ENCODE measurements at places on chromosomes 3 and 15.

- DNase-seq = no peak
Measured at GRCh38 chr15:99052205-99052604, 44.6 kb upstream of the PGPEP1L start.

DNA sequence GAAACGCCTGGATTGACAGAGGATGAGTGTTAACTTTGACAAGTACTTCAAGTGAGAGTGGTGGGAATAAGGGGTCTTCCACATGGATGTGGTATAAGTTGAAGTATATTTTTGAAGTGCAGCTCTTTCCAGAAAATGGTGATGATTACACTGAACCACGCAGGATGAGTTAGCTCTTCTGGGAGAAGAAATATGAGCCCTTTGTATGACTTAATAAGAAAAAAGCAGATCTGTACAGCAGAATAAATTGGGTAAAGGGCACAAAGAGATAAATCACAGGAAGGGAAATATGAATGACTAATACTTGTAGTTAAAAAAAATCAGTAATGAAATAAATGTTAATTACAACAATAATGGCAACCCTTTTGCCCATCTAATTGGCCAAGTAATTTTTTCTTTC lies 1.3 kb downstream of the CCR3 start:
- DNase-seq = no peak

GRCh38 chr15:40766906-40767837 lies 2.6 kb upstream of the C15orf62 start:
- DNase-seq = no peak

GRCh38 chr3:58082047-58082446 lies 73.8 kb downstream of the FLNB start:
- no peak for DNase-seq

GRCh38 chr3:30324587-30324986 lies 281.8 kb upstream of the TGFBR2 start:
- no peak for DNase-seq

DNA sequence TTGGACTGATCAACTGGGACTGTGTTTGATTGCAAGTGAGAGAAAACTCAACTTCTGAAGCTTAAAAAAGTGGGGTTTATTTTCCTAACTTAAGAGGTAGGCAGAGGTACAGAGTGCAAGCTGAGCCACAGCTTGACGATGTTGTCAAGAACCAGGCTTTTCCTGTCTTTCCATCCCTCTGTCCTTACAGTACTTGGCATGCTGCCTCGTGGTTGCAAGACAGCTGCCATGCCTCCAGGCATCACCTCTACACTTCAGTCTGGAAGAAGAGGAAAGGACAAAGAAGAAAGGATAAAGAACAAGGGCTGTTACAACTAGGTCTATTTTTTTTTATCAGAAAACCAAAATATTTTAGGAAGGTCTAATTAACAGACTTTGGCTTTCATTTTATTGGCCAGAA lies 51.8 kb upstream of the GALNT15 start:
- DNase-seq = no peak

DNA sequence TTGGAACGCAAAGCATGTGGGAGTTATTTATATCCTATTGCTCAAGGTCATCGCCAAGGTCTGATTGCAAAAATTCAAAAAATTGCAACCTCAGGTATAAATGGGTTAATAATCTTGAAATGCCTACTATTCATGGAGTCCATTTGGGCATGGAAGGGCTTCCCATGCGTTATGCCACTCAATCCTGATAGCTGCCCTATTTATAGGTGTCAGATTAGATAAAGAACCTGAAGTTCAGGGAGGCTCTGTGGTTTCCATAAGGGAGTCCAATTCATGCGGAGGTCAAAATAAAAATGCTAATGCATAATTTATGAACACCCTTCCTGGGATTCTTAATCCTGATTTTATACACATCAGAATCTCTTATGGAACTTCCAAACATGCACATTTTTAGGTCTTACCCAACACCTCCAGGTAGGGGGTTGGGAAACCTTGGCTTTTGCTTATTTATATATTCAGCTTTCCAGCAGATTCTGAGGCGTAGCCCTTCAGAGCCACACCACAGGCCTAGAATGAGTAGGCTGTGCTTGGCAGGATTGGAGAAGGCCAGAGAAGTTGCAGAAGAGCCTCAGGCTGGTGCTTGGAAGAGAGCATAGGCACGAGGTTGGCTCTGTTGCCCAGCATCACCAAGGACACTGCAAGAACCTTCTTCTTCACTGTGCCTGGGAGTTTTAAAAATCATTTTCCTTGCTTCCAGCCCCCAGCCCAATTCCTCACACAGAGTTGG lies 324.4 kb upstream of the CFAP20DC start:
- no peak for DNase-seq

DNA sequence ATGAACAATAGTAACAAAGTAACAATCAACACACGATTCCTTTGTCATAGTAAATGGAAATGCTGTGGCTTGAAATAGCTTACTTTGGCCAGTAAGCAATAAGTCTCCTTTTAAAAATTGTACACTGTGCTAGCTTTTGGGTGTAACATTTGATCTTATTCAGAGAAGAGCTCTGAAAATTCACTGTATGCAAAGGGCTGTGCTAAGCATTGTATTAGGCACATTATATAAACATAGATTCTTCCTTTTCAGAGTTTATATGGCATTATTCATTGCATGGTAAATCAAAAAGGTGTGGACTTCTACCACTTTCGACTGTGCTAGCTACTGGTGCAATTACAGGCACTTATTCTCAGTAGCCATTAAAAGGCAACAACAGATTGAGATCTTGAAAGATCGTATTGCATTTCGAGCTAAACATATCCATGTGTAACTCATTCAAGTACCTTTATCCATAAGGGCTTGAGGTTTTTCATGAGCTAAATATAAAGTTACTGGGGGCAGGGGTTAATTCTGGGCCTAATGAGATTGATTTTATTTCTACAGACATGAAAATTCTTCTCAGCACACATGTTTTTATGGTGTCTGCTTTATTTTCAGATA lies 246.8 kb downstream of the NR1D2 start:
- DNase-seq = no peak

- no peak for DNase-seq
Measured at GRCh38 chr15:96736384-96736783, 405.9 kb downstream of the NR2F2 start.

GRCh38 chr15:51267703-51268083 lies 70.7 kb downstream of the CYP19A1 start:
- no peak for DNase-seq

DNA sequence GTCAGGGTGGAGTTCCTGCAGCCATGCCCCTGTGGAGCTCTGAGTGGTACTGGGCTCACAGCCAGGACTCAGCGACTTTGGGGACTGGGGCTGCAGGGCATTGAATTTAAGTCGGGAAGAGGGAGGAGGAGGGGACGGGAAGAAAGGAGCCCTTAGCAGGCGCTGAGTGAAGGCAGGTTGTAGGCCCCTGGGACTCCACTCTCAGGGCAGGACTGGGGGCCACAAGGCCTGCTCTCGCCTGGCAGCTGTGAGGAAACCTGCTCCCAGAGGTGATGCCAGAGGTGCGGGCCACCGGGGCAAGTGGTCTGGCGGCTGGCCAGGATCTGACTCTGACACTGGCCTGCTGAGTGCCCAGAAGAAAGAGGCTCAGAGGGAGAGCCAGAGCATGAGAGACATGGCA lies 73.5 kb downstream of the EPHB3 start:
- no peak for DNase-seq

DNA sequence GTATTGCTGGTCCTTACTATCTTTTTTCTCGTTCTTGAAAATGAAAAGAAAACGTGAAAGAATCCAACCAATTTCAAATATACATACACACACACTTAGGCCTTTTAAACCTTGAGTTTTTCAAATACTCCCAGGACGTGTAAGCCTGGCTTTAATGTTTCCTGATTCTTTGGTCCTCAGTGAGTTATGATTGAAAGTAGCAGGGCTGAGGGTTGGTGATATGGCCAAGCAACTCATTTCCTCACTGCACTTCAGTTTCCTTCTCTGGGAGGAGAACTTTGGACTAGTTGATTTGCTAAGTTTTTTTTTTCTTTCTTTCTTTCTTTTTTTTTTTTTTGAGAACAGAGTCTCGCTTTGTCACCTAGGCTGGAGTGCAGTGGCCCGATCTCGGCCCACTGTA lies 34.6 kb downstream of the CHD2 start:
- DNase-seq = no peak

DNA sequence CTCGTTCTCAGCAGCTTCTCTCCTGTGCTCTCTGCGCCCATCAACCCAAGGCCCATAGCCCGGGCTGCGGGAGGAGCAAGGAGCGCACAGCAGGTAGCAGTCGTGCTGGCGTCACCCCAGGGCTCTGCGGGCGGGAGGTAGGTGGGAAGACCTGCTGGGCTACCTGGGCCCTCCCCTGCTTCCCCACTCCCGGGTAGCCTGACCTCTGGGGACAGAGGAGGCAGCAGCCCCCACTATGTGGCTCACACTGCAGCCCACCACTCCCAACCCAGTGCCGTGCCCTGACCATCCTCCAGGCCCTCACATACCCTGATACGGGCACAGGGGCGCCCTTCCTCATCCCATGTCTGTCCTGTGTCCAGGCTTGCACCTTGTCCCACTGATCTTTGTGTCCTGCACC lies 171.0 kb downstream of the NSMCE3 start:
- no peak for DNase-seq

DNA sequence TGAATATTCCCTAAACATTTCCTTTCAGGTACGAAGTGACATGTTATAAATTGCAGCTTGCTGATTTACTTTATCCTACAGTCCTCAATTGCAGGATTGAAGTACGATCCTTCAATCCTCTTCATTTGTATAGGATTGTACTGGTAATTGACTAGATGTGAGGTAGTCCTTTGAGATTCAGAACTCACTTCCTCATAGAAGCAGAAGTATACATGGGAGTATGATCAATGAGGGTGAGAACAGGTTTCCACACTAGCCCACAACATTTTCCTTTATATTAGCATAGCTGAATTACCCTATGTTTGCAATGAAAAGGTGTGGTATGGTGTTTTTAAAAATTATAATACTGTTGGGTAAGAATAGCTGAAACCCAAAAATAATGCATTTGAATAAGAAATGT lies 160.0 kb upstream of the UMPS start:
- DNase-seq = no peak

- no peak for DNase-seq
Measured at GRCh38 chr15:70327856-70328678, 230.3 kb upstream of the TLE3 start.

GRCh38 chr15:73753250-73754130 lies at the start of gene INSYN1:
Gene INSYN1 (minus strand): TSS chr15:73753351. CDS start chr15:73751130, 2,221 bp downstream.
- DNase-seq = peak; percentile 79

- DNase-seq = no peak
Measured at GRCh38 chr15:67094001-67094826, 28.8 kb downstream of the SMAD3 start.

DNA sequence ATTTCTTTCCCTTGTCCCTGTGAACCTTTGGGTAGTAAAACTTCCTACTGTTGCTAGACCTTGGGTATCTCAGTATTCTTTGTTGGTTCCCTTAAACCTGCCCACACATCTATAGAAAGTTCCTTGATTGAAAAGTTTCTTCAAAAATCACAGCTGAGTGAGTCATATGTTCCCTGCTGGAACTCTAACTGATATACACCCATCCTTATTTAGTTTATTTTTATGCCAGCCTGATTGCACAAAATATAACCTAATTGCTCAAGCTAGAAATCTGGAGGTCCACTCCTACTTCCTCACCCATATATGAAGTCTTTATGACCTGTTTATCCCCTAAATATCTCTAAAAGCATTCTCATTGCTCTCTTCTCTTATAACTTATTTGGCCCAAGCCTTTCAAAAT lies 13.7 kb upstream of the GJD2 start:
- no peak for DNase-seq

DNA sequence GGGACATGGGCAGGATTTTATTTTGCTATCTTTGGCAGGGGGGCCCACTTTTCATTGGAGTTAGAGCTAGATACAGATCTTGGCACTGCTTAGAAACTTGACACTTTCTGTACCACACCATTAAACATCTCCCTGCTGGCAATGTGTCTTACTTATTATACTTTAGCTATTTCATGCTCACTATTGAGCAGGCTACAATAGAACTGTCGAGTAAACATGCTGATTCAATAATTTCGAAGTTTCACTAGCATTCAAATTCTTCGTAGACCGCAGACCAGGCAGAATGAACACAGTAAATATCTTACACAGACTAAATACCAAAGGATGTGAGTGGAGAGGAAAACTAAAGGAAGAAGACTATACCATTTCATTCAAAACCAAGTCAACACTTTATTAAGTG lies 180.8 kb downstream of the UNC13C start:
- DNase-seq = no peak
